Calu3 (cell line): ENCODE measurements at places on chromosomes 16 and 17. TPM values are rescaled to one million over a fixed set of nuclear protein-coding genes. Genes with fewer than 3 reads are reported as not detected.

The TAC4 gene
- total RNA-seq: not detected in 2 replicates

The SLC22A31 gene
- total RNA-seq: 0.52 and 2.0 TPM in 2 replicates

The NECAB2 gene
- 0.28 and 1.2 TPM in 2 replicates for total RNA-seq

- peak; percentile 36 for DNase-seq
Measured at GRCh38 chr16:2458887-2459646, 842 bp upstream of the TEDC2 start.

DNA sequence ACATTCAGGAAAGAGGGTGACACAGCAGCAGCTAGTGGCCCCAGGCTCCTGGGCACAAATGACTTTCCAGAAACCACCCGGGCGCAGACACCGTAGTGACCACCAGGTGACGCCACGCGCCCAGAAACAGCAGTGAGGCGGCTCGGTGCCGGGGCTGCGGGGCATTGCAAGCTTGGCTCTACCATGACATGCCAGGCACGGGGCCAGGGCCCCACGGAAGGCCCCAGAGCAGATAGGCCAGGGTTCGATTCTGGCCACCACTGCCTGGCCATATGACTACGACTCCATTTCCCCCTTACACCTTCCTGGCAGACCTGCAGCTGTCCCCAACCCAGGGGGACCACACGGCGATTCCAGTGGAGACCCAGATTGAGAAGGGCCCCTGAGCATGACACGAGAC lies 6.7 kb downstream of the RHBDF1 start:
- peak; percentile 94 for DNase-seq

DNA sequence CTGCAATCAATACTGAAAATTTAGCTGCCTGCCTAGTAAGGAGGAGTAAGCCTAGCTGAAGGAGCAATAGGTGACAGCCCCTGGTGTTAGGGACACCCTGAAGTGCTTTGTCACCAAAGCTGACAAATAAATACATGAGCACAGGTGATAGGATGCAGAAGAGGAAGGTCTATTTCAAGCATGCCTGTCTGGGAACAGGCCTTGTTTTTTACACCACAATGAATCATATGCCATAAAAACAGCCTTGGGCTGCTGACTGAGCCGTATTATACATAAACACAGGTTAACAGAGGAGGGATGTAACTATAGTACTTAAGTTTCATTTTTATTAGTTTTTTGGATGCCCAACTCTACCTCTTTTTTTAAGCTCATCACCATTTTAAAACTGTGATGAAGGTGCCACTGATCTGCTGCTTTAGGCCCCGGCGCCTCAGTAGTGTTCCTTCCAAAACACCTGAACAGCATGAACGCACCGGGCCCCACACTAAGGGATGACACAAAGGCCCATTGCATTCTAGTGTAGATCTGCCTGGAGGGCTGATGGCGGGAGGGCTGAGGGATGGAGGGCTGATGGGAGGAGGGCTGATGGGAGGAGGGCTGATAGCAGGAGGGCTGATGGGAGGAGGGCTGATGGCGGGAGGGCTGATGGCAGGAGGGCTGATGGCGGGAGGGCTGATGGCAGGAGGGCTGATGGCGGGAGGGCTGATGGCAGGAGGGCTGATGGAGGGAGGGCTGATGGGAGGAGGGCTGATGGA lies 150.3 kb downstream of the AATF start:
- no peak for DNase-seq
